ENCODE measurements at places on chromosomes 3 and 15.
A peak's percentile ranks its signal among the peaks of the same experiment; 100 is the strongest.

DNA sequence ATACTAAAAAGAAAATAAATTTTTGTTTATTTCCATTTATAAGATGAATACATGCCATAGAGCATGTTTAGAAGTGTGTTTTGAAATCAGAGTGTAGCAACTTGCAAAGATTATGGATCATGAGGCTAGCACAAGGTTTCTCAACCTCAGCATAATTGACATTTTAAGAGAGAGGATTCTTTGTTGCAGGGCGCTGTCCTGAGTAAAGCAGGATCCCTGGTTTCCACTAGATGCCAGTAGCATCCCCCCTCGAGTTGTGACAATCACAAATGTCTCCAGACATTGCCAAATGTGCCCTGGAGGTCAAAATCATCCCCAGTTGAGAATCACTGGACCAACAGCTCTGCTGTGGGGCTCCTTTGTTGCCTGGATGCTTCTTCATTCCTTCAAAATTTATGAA lies 128.5 kb upstream of the RBMS3 start:
- DNase-seq = peak; percentile 44

- DNase-seq = no peak
Observed at GRCh38 chr3:194042927-194043326, 93.0 kb upstream of the HES1 start.

GRCh38 chr3:116984301-116984700 lies 274.7 kb downstream of the TUSC7 start:
- DNase-seq = no peak

GRCh38 chr3:124786511-124787241 lies 56.4 kb downstream of the UMPS start:
- no peak for DNase-seq

- no peak for DNase-seq
Observed at GRCh38 chr3:132709761-132710160, 12.4 kb downstream of the NPHP3 start.

DNA sequence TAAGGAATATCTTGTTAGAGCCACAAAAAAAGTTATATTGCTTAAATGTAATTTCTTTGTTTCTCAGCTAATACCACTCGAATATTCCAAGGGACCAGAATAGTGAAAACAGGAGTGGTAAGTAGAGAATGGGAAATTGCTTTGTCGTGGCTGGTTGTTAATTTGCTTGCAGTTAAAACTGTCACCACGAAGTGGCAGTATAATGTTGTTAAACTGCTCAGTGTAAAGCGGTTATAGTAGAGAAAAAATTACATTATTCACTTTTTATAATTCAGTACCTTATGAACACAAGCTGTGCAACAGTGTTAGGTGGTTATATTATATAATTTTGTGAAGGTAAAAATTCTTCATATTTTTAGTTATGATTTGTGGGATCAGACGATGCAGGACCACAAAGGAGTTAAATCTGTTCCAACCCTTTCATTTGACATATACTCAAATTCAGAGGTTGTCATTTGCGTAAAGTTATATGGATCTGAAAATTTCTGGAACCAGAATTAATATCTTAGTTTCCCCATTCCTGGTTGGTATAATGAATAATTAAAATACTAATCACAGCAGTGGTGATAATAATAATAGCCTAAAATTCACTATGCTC lies 171.8 kb downstream of the FEZF2 start:
- DNase-seq = peak; percentile 25

- no peak for DNase-seq
Observed at GRCh38 chr3:41369838-41370237, 170.5 kb downstream of the CTNNB1 start.

- no peak for DNase-seq
Observed at GRCh38 chr3:186476044-186476468, 68.1 kb downstream of the CRYGS start.

Measured in BE2C (cell line).